ENCODE measurements at places on chromosomes 2 and 18. TPM values are rescaled to one million over a fixed set of nuclear protein-coding genes. Genes with fewer than 3 reads are reported as not detected.

DNA sequence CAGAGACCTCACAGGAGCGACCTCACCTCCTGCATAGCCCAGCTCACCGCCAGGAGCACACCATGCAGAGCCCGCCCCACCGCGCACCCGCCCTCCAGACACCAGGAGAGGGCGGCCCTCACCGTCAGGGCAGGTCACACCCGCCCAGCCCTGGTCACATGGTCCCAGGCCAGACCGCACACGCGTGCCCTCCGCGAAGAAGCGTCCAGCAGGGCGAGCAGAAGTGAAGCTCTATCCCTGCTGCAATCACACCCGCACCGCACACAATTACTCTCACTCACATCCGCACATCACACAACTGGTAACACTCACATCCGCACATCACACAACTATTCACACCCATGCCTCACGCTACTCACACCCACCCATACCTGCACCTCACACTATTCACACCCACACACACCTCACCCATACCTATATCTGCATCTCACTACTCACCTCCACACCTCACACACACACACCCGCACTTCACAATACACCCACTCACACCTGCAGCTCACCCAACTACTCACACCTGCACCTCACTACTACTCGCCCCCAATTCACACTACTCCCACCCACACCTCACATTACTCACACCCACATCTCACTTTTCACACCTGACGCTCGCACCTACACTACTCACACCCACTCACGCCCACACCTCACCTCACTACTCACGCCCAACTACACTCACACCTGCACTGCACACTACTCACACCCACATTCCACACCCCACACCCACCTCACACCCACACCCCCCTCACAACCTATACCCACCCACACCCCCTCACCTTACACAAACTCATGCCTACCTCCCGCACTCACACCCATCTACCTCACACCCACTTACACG lies 242.0 kb downstream of the HDAC4 start:
- H3K4me1 ChIP-seq = no peaks in the 10 kb centered on the region
- peak; percentile 64 for DNase-seq
- no peak overlapping the region for H3K27ac ChIP-seq
- no peaks in the 10 kb centered on the region for H3K27me3 ChIP-seq

GRCh38 chr2:237714690-237715458 lies 83.7 kb upstream of the RBM44 start:
- DNase-seq = peak; percentile 64
- peaks cover 37% of the 10 kb centered on the region for H3K4me1 ChIP-seq
- H3K27ac ChIP-seq = peak overlapping the region; percentile 95
- H3K27me3 ChIP-seq = no peaks in the 10 kb centered on the region
- H3K4me3 ChIP-seq = peak overlapping the region; percentile 72

CLEC4F gene
- total RNA-seq = not detected

- H3K27me3 ChIP-seq = no peaks in the 10 kb centered on the region
- peaks cover 43% of the 10 kb centered on the region for H3K36me3 ChIP-seq
- peak; percentile 88 for DNase-seq
- peaks cover 55% of the 10 kb centered on the region for H3K4me1 ChIP-seq
- H3K27ac ChIP-seq = peak overlapping the region; percentile 88
Measured at GRCh38 chr2:111122631-111123421, 2.1 kb downstream of the BCL2L11 start.

DNA sequence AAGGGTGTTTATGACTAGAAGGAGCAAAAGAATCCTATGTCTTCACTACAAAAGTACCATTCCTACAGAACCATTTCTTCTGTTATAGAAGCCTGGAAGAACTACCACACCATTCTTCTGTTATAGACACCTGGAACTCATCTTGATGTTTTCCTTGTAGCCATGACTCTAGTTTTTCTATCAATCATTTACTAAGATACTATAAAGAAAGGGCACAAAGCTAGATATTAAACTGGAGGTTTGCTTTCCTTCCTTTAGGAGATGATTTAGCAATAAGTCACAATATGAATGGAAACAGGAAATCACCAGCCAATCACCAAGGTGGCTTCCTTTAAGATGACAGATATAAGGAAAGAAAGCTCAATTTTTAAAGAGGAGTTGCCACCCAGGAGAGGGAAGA lies 100.3 kb upstream of the NEUROD1 start:
- no peak for DNase-seq
- H3K27me3 ChIP-seq = no peaks in the 10 kb centered on the region
- H3K4me1 ChIP-seq = peaks cover 79% of the 10 kb centered on the region
- no peak overlapping the region for H3K4me3 ChIP-seq

DNA sequence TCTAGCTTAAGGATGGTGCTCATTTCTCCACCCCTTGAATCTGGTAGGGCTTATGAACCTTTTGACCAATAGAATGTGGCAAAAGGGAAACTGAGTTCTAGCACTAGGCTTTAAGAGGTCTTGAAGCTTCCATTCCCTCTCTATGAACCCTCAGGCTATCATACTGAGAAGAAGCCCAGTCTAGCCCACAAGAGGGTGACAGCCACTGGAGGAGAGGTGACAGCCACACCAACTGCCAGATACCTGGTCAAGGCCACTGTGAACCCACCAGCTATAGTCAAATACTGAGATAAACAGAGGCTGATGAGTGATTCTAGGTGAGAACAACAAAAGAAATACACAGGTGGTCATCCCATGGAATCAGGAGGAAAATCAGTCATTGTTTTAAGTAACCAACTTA lies 37.6 kb downstream of the NCKAP5 start:
- H3K27ac ChIP-seq = no peak overlapping the region
- no peak for DNase-seq
- no peaks in the 10 kb centered on the region for H3K36me3 ChIP-seq
- no peaks in the 10 kb centered on the region for H3K4me1 ChIP-seq
- H3K4me3 ChIP-seq = no peak overlapping the region

CCDC85A gene
- 1.5 TPM for total RNA-seq

DNA sequence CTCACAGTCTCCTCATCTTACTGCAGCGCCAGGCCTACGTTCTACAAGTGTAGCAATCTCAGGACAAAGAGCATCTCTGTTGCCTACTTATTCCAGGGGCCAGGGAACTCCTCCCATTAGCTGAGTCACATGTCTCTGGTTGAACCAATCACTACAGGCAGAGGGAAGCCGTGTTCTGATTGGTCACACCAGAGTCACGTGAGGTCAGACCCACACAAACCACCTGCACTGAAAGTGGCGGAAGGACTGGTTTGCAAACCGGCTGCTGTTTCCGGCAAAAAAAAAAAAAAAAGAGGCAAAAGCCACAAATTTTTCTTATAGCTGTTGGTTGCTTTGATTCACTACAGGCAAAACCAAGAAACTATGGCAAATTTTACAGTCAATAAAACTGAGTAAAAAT lies 21.9 kb upstream of the USP14 start:
- H3K36me3 ChIP-seq = no peaks in the 10 kb centered on the region
- H3K27me3 ChIP-seq = peaks cover 2% of the 10 kb centered on the region
- DNase-seq = no peak
- H3K4me1 ChIP-seq = no peaks in the 10 kb centered on the region
- H3K4me3 ChIP-seq = no peak overlapping the region
- no peak overlapping the region for H3K27ac ChIP-seq

ZNF804A gene
- not detected for total RNA-seq

DNA sequence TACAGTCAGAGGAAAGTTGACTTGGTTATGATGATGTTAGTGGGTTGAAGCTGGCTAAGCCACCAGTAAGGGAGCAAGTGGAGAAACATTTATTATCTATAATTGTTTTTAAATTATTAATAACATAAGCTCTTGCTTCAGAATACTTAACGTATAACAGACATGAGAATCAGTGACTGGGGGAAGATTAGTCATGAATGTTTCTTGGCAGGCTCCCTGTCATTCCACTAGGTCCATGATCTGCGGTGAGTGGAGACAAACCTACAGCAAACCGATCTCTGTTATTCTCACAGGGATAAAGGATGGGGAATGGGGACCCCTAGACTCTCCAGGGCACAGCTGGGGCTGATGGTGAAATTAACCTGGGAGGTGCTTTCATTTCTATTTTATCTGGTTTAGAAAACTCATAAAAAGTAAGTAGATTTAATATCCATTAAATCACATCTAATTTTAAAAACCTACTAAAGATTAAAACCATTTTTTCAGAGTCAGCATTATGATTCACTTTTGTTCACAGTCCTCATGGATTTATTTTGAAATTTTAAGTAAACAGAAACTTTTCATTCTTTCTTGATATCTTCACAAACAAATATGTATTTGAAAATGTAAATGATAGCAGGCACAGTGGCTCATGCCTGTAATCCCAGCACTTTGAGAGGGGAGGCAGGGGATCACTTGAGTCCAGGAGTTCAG lies 420.3 kb downstream of the PTPRM start:
- H3K36me3 ChIP-seq = peaks cover 5% of the 10 kb centered on the region
- H3K4me1 ChIP-seq = peaks cover 13% of the 10 kb centered on the region
- H3K27me3 ChIP-seq = no peaks in the 10 kb centered on the region
- H3K4me3 ChIP-seq = no peak overlapping the region
- H3K27ac ChIP-seq = peak overlapping the region; percentile 82
- DNase-seq = no peak

DNA sequence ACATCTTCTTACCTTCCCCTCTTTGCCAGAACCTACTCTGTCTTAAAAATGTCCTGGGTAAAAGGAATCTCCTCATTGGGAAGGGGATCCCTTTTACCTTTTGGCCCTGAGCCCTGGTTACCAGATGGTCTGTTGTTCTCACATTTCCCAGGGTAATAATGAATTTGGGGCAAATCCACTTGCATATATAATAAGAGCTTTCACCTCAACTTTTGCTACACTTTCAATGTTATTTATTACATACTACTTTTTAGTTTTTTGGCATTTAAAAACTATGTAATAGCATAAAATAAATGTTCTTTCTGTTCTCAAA lies 15.0 kb downstream of the CERS6 start:
- H3K27ac ChIP-seq = no peak overlapping the region
- H3K27me3 ChIP-seq = no peaks in the 10 kb centered on the region

DNA sequence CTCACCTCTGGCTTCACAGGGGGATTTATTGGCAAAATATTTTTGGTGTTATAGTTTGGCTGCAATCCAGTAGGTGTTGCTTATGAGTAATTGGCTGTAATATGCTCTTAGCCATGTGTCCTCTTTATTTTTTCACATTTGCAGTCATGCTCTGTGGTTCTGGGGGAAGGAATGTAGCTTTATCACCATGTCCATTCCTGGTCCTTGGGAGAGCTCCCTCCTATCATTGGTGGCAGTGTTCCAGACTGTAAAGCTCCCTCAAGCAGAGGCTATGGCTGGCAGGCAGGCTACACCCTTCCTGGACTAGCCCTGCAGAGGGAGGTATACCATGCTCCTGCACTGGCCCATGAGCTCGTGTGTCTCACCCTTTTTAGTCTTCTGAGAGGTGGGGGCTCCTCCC lies 120.0 kb upstream of the FSIP2 start:
- no peaks in the 10 kb centered on the region for H3K36me3 ChIP-seq
- H3K27me3 ChIP-seq = no peaks in the 10 kb centered on the region
- no peak overlapping the region for H3K4me3 ChIP-seq
- no peak overlapping the region for H3K27ac ChIP-seq

GRCh38 chr2:156489750-156490465 lies 53.7 kb downstream of the GPD2 start:
- peaks cover 2% of the 10 kb centered on the region for H3K36me3 ChIP-seq
- H3K4me3 ChIP-seq = no peak overlapping the region
- peaks cover 11% of the 10 kb centered on the region for H3K4me1 ChIP-seq
- H3K27ac ChIP-seq = no peak overlapping the region

- no peaks in the 10 kb centered on the region for H3K36me3 ChIP-seq
- H3K4me3 ChIP-seq = no peak overlapping the region
- H3K27ac ChIP-seq = no peak overlapping the region
- peaks cover 5% of the 10 kb centered on the region for H3K4me1 ChIP-seq
Measured at GRCh38 chr2:85810371-85811179, 56.8 kb downstream of the ATOH8 start.

SH3BP4 gene
- 60.1 TPM for total RNA-seq

- no peaks in the 10 kb centered on the region for H3K27me3 ChIP-seq
- H3K4me1 ChIP-seq = peaks cover 61% of the 10 kb centered on the region
- H3K36me3 ChIP-seq = peaks cover 4% of the 10 kb centered on the region
- DNase-seq = no peak
Measured at GRCh38 chr2:10407841-10408648, 40.1 kb downstream of the ODC1 start.

GRCh38 chr18:58593938-58594337 lies 35.0 kb downstream of the ALPK2 start:
- no peak overlapping the region for H3K27ac ChIP-seq
- no peak overlapping the region for H3K4me3 ChIP-seq
- no peaks in the 10 kb centered on the region for H3K36me3 ChIP-seq
- H3K27me3 ChIP-seq = no peaks in the 10 kb centered on the region
- DNase-seq = no peak
- peaks cover 41% of the 10 kb centered on the region for H3K4me1 ChIP-seq

- no peaks in the 10 kb centered on the region for H3K27me3 ChIP-seq
- no peak overlapping the region for H3K27ac ChIP-seq
- no peak overlapping the region for H3K4me3 ChIP-seq
- H3K4me1 ChIP-seq = no peaks in the 10 kb centered on the region
- H3K36me3 ChIP-seq = peaks cover 27% of the 10 kb centered on the region
Measured at GRCh38 chr18:58692422-58693185, 21.3 kb downstream of the MALT1 start.

GRCh38 chr2:217289177-217289906 lies 429.5 kb upstream of the TNP1 start:
- peaks cover 29% of the 10 kb centered on the region for H3K4me1 ChIP-seq
- H3K27ac ChIP-seq = peak overlapping the region; percentile 20
- H3K36me3 ChIP-seq = no peaks in the 10 kb centered on the region
- H3K4me3 ChIP-seq = no peak overlapping the region
- no peaks in the 10 kb centered on the region for H3K27me3 ChIP-seq

DNA sequence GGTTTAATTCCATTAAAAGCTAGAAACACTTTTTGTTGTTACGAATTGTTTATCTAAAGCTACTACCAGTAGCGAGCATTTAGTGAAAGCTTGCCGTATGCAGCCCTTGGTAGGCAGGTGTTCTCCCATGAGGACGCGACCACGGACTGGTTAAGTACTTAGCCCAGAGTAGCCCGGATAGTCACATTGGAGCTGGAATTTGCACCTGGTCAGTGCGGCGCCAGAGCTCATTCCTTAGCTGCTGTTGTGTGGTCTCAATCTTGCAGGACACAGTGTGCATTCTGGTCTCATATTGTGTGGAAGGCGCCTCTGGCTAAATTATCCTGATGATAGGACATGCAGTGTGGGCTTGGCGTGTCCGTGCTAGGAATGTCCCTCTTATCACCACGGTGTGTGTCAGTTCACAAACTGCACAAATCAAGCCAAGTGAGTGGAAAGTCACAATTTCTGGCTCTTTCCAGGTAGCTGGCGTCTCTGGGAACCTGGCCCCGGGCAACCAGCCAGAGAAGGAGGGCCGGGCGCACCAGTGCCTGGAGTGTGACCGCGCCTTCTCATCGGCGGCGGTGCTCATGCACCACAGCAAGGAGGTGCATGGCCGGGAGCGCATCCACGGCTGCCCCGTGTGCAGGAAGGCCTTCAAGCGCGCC lies 133.3 kb downstream of the ZNF236 start:
- H3K4me3 ChIP-seq = no peak overlapping the region
- peaks cover 35% of the 10 kb centered on the region for H3K36me3 ChIP-seq
- DNase-seq = no peak

GRCh38 chr18:76446321-76447257 lies 48.5 kb downstream of the ZNF516 start:
- H3K27ac ChIP-seq = no peak overlapping the region
- peak; percentile 73 for DNase-seq
- peaks cover 59% of the 10 kb centered on the region for H3K4me1 ChIP-seq
- H3K27me3 ChIP-seq = no peaks in the 10 kb centered on the region

ST8SIA5 gene
- 0.76 TPM for total RNA-seq

CRYGD gene
- not detected for total RNA-seq

- no peak overlapping the region for H3K27ac ChIP-seq
- H3K4me1 ChIP-seq = peaks cover 32% of the 10 kb centered on the region
- no peaks in the 10 kb centered on the region for H3K36me3 ChIP-seq
- H3K27me3 ChIP-seq = no peaks in the 10 kb centered on the region
Measured at GRCh38 chr18:11991021-11991795, 9.9 kb downstream of the IMPA2 start.

All from osteocyte (in vitro differentiated cells).